ENCODE measurements at places on chromosomes 6 and 20.

DNA sequence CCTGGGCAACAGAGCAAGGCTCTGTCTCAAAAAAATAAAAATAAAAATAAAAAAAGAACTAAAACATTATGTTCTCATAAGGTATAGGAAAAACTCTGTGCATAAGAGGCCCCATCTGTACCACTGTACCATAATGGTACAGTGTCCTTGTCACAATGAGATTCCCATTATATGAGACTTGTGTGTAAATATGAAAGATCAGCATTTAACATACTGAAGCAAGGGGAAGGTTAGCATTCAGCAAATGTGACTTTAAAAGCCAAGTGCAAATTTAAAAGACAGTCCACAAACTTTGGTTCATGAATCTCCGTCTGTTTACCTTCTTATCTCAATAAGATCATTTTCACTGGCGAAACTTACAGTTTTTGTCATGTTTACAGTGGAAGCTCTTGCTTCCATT lies 16.2 kb downstream of the DSP start:
- DNase-seq = no peak

- DNase-seq = no peak
Measured at GRCh38 chr6:122669868-122670267, 59.7 kb downstream of the PKIB start.

- DNase-seq = peak; percentile 89
Measured at GRCh38 chr6:90285611-90286381, 10.8 kb downstream of the BACH2 start.

DNA sequence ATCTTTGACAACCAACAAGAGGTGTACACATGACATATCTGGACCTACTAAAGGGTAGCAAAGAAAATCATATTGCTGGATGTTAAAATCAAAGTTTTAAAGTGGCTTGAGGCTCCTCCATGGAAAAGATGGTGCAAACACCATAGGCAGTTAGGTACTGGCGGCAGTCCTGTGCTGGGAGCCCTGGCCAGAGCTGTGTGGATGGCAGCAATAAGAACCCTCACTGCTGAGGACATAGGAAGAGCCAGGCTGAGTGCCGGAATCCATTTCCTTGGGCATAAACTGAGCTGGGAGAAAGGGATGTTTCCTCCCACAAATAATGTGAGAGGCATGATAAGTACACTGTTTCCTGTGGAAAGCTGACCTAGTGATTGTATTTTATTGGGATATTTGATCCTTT lies 89.9 kb downstream of the ARID1B start:
- DNase-seq = no peak

- no peak for DNase-seq
Measured at GRCh38 chr6:107290491-107290890, 168.9 kb downstream of the PDSS2 start.

- no peak for DNase-seq
Measured at GRCh38 chr20:64045346-64046011, 4.0 kb downstream of the SOX18 start.

DNA sequence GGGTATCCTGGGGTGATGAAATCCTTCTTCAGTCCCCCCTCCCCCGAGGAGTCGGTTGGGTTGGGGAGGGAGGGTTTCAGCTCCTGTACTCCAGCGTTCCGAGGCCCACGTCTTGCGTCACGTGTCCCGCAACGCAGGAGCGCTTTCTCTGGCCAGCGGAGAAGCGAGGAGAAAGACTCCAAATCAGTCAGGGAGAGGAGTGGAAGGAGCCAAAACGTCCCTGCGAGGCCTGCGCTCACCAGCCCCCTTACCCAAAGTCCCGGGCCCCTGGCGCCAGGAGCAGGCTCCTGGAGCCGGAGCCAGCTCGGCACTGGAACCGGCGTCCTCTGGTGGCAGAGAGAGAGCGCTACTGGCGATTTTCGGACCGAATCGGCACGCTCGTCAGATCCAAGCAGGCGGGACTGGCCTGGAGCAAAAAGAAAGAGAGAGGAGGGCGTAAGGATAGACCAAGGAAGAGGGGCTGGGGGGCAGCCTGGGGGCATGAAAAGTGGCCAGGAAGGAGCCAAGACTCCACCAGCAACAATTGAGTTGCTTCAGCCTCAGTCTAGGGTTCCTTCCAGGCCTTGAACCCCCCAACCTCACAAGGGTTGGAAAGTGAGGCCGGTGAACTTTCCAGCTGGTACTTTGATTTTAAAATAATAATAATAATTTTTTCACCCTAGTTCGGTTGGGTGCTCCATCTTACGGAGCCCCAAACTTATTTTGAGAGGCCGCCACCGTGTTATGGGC lies at the start of gene GNAS:
GNAS (plus strand) TSS at position 174 of the 729 bp plus-strand sequence.
- DNase-seq = no peak

- DNase-seq = no peak
Measured at GRCh38 chr20:47944682-47945081, 159.4 kb upstream of the SULF2 start.

DNA sequence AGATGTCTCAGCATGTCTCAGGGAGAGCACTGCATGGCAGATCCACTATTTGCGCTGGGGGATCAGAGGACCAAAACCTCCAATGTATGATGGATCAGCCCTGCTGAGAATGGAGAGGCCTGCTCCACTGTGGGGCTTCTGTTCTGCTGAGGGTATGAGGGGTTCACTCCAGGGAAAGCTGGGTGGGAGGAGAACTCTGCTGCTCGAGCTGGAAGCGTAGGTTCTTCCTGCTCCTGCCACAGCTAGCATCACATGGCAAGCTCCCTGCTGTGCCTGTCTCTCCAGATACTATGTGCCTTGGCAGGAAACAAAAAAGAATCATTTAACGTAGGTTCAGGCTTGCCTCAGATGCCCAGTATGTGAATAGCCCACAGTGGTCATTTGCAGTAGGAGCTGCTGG lies 105.8 kb downstream of the EPM2A start:
- DNase-seq = no peak

DNA sequence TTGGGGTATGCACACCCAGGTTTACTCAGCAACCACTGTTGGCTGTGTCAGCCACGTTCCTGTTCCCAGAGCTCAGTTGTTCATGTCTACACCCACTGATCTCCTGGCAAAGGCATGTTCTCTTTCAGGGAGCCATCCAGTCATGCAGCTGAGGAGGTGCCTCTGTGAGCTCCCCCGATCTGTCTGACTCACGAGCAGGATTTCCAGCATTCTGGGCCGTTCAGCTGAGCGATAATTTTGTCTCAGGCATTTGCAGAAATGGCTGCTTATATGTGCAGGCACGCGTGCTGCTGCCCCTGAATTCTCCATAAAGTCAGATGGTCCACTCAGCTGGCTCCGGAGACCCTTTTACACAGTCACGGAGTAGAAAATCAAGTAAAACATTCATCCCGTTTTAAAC lies 78.4 kb upstream of the IYD start:
- DNase-seq = no peak

DNA sequence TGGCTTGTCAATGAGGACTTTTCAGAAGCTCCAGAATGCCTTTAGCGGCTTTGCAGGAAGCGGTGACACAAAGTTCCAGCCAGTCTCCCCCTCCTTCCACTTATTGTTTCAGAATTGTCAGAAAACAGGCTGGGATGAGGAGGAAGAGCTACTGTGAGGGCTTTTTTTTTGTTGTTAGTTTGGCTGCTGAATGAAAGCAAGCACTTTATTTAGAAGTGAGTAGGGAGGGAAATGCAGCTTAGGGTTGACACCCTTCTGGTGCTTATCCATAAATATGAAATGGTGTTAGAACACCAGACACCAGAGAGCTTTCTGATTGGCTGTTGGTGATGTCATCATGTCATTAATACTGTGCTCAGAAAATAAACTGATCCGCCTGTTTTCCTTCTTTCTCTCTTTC lies 251.5 kb downstream of the SOX4 start:
- DNase-seq = no peak

DNA sequence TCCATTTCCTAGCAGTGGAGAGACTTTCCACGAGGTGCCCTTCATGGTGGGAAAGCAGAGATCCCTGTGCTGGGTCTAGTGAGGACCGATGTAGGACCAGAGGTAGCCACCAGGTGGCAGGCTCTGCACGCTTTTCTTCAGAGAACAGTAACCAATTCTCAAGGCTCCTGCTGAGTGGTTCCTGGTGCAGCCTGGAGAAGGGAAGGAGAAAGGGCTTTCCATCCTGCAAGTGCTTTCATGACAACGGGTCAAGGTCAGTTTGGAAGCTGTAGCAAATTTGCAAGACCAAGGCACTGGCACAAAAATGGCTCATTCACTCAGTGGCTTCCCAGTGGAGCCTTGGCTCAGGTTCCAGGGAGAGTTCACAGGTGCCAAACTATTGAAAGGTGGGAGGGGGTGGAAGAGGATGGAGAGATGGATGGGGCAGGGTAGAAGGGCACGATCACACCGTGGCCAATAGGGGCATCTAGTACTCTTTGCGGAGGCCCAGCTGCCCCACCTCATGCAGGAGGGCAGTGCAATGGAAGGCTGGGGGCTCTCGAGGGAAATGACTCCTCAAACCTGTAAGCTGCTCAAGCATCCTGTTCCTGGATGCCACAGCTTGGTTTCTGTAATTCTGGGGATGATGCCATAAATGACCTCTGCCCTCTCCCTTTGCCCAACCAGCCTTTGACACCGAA lies 25.5 kb upstream of the KCNK16 start:
- DNase-seq = peak; percentile 73

DNA sequence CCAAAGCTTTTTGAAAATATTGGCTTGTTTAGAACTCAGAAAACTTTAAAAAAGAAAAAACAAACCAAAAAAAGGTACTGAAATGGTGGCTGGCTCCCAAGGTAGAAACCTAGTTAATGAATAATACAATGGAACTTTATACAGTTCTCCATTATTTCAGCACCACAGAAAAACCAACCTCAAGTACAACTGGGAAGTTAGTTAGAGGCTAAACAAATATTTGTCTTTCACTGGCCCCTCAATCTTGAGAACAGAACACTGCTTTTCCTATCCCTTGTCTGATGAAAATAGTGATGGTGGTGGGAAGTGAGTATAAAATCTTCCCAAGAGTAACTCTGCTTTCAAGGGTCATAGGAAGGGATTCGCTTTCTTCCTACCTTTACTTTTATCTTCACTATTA lies 126.5 kb downstream of the REV3L start:
- DNase-seq = no peak

DNA sequence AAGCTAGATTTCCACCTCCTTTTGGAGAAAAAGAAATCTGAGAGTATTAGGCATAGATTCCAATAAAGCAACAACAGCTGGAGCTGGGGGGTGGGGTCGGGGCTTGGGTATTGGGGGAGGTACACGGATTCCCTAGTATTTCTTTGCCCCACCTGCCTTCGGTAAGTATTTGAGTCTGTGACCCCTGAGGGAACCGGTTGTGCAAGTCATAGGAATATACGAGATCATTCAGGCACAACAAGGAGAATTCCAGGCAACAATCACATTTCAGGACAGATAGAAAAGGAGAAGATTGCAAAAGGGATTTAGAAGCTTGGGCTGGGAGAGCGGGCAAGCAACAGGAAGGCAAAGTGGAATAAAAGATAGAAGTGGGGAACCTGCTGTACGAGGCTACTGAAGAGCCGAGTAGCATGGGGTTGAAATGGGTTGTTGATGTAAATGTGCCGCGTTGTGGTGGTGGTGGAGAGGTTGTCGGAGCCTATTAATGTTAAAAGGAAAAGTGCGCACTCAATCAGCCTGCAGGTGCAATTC lies 148.9 kb downstream of the BCAS1 start:
- DNase-seq = no peak

GRCh38 chr6:317448-318144 lies 25.3 kb downstream of the DUSP22 start:
- DNase-seq = no peak

GRCh38 chr20:36644706-36645095 lies 1.3 kb downstream of the SLA2 start:
- DNase-seq = no peak

GRCh38 chr20:22559711-22560318 lies 24.6 kb downstream of the FOXA2 start:
- no peak for DNase-seq

DNA sequence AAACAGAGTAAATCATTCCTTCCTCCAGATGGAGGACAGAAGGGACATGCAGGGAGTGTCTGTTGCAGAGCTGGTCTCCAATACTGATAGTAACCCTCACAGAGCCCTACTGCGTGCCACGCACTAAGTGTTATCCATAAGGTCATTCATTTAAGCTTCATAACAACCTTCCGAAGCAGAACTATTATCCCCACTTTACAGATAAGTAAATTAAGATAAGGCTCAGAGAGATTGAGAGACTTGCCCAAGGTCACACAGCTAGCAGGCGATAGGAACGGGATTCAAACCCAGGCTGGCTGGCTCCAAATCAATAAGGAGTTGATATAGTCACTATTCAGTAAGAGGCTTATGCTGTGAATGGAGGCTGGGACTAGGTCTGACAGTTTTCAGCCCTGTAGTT lies 30.6 kb downstream of the CPNE5 start:
- DNase-seq = no peak

GRCh38 chr6:14060971-14061370 lies 56.6 kb upstream of the CD83 start:
- DNase-seq = no peak

DNA sequence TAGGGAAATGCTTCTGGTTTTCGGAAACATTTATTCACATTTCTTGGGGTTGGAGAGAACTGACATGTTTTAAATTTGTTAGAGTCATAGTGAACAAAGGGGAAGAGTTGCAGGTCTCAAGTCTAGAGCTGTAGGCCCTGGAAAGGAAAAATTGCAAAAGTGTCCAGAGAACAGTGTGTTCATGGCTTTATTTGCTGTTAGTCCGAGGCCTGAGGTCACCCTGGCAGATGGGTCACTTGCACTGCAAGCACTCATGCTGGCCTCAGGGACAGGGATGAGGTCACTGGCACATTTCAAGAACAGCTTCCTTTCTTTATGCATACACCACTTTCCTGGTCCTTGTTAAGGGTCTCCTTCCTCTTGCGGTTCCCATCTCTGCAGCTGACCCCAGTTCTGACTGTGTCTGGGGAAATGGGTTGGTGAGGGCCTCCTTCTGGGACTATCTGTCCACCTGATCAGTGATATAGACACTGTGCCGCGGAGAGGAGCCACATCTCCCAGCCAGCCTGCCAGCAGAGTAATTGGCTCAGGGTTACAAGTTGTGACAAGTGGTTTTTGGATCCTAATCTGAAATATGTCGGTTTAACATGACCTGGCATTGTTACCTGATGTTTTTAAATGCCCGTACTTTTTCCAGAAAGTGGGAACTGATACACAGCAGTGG lies 194.0 kb downstream of the EYA4 start:
- DNase-seq = no peak

GRCh38 chr6:99285881-99286280 lies 63.6 kb downstream of the FAXC start:
- no peak for DNase-seq

DNA sequence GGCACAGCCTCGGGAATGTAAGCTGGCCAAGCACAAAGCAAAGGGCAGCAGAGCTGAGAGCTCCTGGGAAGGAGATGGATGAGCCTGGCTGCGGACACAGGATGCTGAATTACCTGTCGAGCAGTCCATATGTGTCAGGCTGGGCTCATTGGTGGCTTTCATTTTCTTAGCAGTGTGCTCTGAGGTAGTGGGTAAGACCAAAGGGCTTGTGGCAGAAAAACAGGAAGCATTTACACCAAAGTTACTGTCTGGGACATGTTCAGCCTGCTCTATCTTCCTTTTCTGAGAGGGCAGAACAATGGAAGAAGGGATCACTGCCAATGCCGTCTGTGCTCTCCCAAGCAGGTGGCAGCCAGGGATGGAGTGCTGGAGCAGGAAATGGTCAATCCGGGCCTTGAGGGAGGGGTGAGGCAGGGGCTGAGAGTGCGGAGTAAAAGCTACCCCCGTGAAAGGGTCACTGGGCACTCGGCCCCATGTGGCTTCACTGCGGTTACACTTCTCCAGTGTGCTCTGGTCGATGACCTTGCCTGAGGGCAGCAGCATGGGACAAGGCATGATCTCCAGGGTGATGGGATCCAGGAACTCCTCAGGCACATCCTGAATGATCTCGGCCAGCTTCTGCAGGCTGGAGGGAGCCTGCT lies 36.9 kb upstream of the AVP start:
- peak; percentile 8 for DNase-seq

- DNase-seq = no peak
Measured at GRCh38 chr6:79441192-79441591, 96.0 kb downstream of the LCA5 start.

Data from adrenal gland (tissue), 19 donors.